Stimulated activated CD4-positive, alpha-beta T cell treated with anti-CD3 and anti-CD28 coated beads, Interleukin-15, amount 100 ng/mL, for 1 hour (primary cell): ENCODE measurements at places on chromosomes 11 and 22.

DNA sequence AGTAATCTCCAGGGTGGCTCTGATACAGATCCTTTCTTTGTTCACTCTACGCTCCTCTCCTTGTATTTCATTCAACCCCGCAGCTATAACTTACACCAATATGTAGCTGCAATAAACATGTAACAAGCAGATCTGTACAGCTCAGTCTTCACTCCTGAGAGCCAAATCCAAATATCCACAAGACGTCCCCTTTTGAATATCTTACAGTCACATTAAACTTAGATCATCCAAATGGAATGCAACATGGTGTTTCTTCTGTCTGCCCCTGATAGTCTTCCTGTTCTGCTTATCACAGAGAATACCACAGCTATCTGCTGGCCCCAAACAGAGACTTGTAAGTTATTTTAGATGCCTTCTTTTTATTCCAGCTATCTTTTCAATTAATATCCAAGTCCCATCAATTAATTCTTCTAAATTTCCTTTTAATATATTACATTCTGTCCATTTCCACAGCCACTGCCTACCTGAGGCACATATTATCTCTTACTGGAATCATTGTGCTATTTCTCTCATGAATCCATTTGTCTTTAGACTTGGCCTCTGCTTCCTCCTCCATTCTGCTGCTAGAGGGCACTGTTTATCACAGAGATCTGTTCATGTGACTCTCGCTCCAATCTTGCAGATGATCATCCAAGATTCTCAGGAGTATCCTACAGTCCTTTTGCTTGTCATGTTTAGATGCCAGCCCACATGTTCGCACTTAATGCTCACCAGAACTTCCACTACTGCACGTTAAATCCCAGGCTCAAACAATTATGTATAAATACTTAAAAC lies 908.6 kb downstream of the NTM start:
- DNase-seq: no peak

DNA sequence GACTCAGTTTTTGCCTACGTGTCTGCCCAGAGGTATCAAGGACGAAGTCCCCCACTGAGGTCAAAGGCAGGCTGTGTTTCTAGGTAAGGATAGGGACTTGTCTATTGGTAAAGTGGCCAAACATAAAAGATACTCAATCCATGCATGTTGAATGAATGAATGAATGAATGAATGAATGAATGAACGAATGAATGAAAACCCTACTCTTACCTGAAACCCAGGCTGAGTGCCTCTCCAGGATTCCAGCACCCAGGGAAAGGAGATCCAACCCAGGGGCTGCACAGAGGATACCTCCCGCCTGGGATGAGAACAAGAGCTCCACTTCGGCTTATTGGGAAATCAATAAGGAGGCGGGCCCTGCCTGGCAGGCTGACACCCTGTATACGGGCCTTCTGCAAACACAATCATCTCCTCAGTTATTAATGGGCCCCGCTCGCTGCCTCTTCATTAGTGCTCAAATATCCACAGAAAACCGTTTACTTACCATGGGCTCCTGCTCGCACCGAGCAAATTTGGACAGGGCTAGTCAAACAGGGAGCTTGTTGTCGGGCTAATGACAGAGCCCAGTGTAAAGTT lies 177.4 kb downstream of the BUD13 start:
- DNase-seq: no peak

GRCh38 chr22:47225931-47226633 lies 463.6 kb downstream of the TBC1D22A start:
- DNase-seq: no peak

DNA sequence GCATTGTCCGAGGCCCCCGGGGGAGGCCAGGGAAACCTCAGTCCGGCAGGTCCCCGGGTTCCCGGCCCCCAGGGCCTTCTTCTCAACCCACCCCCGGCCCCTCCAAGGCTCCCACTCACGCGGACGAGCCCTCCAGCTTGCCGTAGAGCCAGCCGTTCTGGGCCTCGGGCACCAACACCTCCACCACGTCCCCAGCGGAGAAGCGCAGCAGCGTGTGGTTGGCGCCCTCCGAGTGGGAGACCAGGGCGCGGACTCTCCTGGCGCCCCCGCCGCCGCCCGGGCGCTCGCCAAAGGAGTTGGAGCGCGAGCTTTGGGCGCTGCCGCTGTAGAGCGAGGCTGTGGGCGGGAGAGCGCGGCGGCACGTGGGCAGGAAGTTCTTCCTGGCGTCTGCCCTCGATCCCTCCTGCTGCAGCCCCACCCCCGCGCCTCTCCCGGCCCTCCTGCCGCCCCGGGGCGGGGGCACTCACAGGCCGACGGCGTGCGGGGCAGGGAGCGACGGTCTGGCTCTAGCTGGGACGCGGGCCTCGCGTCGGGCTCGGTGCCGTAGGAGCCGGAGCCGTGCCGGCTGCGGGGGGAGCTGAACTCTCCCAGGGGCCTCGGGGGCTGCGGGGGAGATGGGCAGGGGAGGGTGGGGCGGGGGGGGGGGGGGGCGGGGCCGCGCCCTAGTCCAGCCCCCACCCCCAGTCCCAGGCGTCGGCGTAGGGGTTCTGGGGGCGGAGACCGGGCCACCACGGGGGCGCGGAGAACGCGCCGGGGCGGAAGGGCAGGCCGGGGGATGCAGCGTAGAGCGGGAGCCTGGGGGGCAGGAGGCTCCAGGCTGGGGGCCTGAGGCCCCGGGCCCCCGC lies 4.9 kb upstream of the SLC16A8 start:
- no peak for DNase-seq

- DNase-seq: no peak
These were observed 999.6 kb downstream of the BRD1 start for GRCh38 chr22:48827904-48828555.

GRCh38 chr11:66541892-66542291 lies 4.0 kb downstream of the ZDHHC24 start:
- no peak for DNase-seq

DNA sequence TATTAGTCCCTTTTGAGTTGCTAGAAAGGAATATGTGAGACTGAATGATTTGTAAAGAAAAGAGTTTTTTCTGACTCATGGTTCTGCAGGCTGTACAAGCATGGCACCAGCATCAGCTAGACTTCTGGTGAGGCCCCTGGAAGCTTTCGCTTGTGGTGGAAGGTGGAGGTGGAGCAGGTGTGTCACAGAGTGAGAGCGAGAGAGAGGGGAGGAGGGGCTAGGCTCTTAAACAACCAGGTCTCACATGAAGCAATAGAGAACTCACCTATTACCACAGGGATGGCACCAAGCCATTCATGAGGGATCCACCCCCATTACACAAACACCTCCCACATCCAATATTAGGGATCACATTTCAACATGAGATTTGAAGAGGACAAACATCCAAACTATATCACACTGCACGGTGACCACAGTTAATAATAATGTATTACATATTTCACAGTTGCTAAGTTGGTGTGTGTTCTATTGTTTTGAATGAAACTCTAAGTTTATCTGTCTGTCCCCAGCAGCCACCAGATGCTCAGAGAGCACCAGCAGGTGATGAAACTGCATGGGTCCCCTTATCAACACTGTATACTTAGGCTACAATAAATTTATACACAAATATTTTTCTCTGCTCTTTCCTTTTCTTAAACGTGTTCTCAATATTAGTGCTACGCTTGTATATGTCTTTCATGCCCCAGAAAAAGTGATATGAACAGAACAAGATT lies 14.1 kb downstream of the ZFP91 start:
- DNase-seq: peak; percentile 46

- no peak for DNase-seq
These were observed 500.1 kb downstream of the BRD1 start for GRCh38 chr22:49327411-49328117.

DNA sequence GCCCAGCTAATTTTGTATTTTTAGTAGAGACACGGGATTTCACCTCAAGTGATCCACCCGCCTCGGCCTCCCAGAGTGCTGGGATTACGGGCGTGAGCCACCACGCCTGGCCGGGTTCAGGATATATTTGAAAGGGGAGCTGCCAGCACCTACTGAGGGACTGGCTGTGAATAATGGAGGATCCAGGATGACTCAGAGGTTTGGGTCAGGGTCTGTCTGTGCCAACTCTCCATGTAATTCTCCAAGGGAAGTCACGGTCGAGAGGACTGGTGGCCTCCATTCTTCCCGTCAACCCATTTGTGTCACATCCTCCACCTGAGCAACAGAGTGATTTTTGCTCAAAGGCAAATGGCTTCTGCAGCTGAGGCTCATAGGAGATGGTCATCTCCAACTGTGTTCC lies 3.6 kb upstream of the ARRB1 start:
- no peak for DNase-seq

DNA sequence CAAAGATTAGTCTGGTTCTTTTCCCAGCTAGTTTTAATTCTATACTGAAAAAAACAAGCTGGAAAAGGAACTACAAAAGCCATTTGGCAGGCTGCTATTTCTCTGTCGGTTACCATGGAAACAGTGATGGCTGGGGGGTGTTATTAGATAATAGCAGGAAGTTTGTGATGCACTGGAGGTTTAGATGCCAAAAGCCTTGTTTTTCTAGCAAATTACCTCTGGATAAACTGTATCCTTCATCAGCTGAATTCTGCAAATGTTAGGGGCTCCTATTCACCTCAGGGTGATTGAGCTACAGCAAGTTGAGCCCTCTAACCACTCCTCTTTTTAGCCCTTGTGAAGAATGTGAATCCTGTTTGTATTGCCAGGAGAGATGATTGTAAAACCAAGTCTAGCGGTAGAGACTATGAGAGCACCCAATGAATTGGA lies 25.2 kb downstream of the ALKBH3 start:
- no peak for DNase-seq

DNA sequence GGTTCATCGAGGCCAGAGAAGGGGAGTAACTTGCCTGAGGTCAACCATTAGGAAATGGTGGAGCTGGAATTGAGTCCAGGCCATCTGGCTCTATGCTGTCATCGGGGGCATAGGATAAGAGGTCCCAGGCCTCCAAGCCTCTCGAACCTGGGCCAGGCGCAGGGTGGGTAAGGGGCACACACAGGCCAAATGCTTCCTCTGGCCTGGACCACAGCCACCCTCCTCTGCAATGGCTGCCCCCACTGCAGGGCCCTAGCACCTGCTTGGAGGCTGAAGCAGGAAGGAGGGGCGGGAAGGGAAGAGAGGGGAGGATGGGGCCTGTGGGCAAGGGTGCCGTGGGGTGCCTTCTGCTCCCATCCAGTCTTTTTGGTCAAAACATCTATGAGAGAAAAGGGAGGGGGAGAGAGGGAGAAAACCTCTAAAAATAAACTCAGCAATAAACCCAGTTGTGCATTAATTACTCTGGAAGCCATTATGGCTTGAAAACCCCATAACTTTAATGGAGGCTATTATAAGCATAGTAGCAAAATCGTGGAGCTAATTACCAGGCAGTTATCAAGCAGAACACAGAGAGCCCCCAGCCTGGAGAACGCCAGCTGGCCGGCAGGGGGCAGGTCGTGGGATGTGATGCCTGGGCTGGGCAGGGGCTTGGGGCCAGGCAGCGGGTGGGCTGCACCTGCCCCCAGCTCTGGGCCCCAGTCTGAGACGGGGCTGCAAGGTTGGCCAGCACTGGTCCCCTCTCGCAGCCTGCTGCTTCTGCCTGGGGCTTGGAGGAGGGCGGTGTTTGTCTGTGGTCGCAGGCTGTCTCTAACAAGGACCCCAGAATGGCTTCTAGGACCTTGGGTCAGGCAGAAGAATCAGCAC lies 21.1 kb downstream of the B3GAT1 start:
- no peak for DNase-seq

GRCh38 chr22:27724709-27725108 lies 76.8 kb downstream of the MN1 start:
- no peak for DNase-seq

DNA sequence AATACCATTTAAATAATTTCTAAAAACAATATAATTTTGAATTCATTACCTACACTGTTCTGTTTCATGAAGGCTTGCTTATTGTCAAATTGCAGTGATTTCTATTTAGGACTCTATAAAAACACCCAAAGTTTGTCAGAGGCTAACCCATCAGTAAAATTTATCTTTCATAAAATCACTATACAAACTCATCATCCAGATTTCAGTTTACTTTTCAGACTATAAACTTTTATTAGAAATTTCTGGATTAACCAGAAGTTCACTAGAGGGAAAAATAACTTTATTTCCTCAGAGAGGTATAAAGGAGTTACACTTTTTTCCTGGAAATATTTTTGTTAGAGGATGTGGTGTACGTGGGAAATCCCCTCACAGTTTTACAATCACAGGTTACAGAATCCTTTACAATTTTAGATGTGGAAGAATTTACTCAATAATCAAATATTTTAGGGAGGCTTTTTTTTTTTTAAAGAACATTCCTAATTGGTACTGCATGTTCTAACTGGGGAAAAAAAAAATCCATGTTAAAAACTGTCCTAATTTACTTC lies 176.7 kb downstream of the SWAP70 start:
- no peak for DNase-seq

- DNase-seq: no peak
These were observed 33.9 kb downstream of the MMP20 start for GRCh38 chr11:102591160-102591718.

GRCh38 chr11:15889363-15890030 lies 466.8 kb downstream of the SOX6 start:
- DNase-seq: no peak

- no peak for DNase-seq
These were observed 99.4 kb downstream of the RELT start for GRCh38 chr11:73475549-73476095.

DNA sequence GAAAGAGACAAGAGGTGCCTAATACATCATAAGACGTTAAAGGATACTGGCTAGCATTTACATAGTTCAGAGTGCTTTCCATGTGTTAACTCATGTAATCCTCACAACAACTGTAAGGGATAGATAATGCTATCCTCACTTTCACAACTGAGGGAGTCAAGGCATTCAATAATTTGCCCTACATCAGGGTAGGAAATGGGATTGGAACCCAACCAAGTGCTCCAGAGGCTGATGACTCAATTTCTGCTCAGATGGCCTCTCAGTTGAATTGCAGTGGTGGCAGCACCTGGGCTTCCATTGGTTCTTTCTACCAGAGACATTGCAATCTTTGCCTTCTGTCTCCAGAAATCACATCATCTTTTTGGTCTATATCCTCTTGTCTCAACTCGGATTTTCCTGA lies 232.9 kb downstream of the ETS1 start:
- no peak for DNase-seq

GRCh38 chr11:48073031-48073861 lies 92.9 kb downstream of the PTPRJ start:
- no peak for DNase-seq

- peak; percentile 72 for DNase-seq
These were observed 19.2 kb upstream of the PLET1 start for GRCh38 chr11:112279901-112280267.

GRCh38 chr22:25076336-25076735 lies 123.3 kb upstream of the CRYBB3 start:
- no peak for DNase-seq

DNA sequence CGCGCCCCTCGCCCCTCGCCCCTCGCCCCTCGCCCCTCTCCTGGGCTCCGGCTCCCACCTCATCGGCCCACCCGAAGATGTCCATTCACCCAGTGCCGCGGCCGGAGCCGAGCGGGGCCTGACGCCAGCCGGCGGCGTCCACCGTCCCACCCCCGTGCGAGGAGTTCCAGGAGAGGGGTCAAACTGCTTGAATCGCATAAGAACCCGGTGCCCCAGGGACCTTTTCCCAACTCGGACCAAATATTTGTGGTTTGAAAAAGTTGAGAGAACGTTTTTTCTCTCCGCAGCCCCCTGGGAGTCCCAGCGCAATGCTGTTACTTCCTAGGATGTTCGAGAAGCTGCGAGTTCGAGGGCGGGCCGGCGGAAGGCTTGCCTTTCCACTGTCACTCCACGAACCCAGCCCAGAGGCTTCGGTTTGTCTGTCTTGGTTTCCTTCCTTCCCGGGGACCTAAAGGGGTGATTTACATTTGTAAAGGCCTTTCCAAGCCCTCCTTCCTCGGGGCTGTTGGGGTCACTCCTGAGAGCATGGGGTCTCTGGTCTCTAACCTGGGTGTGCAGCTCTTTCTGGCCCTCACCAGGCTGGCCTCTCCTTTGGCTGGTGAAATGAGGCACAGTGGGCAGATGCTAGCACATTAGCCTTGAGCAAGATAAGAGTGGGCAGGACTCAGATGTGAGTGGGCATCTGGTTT lies 38.0 kb downstream of the ETS1 start:
- DNase-seq: no peak
